ENCODE measurements at places on chromosomes 4 and X.

DNA sequence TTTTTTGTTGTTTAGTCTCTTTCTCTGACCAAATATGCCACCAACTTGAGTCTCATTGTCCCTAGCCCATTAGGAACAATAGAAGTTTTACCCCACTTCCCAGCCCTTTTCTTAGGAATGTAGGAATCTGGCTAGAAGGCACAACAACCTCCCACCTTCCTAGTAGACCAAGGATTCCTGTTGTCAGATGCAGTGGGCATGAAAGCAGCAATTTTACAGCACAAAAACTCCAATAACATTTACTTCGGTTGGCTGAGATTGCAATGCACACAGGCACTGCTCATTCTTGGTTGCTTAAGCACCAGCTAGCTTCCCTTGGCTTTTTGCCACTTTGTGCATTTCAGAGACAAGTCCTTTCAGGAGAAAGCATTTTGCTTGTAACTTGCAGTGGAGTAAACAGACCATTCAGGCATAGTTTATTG is 312.8 kb downstream of the TENM3 start:
- no peak for DNase-seq
- no peak overlapping the region for H3K27ac ChIP-seq
- no peak overlapping the region for H3K4me3 ChIP-seq
- no peaks in the 10 kb centered on the region for H3K36me3 ChIP-seq
- no peaks in the 10 kb centered on the region for H3K4me1 ChIP-seq

GRCh38 chr4:125776146-125776545 is 461.4 kb downstream of the FAT4 start:
- no peak for DNase-seq
- H3K4me1 ChIP-seq: no peaks in the 10 kb centered on the region
- H3K27ac ChIP-seq: no peak overlapping the region
- no peaks in the 10 kb centered on the region for H3K36me3 ChIP-seq
- H3K4me3 ChIP-seq: no peak overlapping the region

- H3K4me1 ChIP-seq: no peaks in the 10 kb centered on the region
- H3K27ac ChIP-seq: no peak overlapping the region
- DNase-seq: no peak
- no peaks in the 10 kb centered on the region for H3K36me3 ChIP-seq
- no peaks in the 10 kb centered on the region for H3K27me3 ChIP-seq
These were observed 27.5 kb upstream of the HERC5 start for GRCh38 chr4:88429401-88429800.

DNA sequence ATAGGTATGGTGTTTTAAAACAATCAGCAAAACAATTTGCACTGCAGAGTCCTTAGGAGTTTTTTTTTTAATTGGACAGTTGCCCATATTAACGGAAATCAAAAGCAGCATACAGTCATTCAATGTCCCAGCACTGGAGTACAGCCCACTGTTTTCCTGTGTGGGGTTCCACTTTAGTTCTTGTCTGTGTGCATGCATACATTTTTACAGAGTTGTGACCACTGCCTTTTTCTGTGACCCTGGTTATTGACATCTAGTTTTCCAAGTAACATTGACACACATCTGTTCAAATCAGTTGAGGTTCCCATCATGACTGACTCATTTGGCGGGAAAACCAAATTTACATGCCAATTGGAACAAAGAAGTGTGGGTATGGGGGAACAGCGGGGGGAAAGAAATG is 83.3 kb downstream of the HPRT1 start:
- H3K27ac ChIP-seq: no peak overlapping the region
- H3K36me3 ChIP-seq: no peaks in the 10 kb centered on the region
- H3K27me3 ChIP-seq: no peaks in the 10 kb centered on the region
- H3K4me1 ChIP-seq: no peaks in the 10 kb centered on the region

DNA sequence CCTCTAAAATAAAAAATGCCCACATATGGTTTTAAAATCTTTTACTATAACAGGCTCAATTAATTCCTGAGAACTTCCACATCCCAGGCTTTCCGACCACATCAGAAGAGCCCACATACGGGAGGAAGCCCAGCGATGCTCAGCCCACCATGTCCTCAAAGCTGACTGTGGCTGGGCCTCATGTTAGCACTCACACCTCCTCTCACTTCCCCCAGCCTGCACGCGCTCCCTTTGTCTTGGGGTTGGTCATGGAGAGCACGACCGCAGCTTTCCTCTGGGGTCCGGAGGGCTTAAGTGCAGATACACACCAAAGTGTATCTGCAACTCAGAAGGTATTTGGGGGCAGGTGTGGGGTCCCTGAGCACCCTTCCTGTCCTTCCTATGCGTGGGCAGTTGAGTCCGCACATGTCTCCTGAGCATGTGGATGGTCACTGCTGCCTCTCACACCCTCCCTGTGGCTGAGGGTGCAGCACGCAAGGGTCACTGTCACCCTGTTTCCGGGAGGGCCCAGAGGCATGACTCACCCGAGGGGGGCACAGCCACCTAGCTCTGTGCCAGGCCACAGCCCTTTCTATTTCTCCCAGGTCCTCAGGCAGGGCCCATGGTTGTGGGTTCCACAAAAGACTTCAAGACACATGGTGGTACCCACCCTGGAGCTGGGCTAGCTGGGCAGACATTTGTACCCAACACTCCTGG is 21.2 kb downstream of the WDR1 start:
- peak overlapping the region; percentile 82 for H3K27ac ChIP-seq
- peaks cover 61% of the 10 kb centered on the region for H3K4me1 ChIP-seq
- no peak for DNase-seq
- peaks cover 40% of the 10 kb centered on the region for H3K36me3 ChIP-seq

DNA sequence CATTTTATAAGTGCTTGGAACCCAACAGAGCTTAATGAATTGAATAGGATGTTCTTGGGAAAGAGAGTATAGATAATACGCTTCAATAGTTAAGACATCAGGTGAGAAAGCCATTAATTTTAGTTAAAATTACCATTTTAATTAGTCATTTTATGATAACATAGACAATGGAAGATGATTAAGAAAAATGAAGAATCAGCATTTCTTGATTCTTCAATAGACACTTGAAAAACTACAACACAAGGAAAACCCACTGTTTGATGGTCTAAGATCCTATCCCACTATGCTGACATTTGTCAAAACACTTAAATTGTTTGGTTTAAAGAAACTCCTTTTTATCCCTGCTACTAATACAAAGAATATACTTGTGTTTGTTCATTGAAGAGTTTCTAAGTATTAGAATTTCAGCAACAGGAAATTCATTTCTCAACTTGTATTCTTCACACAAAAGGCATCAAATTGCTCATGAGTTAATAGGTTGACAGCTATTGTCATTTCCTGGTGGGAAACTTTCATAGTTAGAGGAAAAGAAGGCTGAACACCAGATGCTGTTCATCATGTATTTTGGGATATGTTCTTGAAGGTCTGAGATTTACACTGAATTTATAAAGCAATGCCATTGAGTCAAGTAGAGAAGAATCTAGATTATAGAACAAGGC is 9.6 kb upstream of the CXCL2 start:
- H3K36me3 ChIP-seq: no peaks in the 10 kb centered on the region
- no peak overlapping the region for H3K4me3 ChIP-seq
- no peaks in the 10 kb centered on the region for H3K27me3 ChIP-seq

GRCh38 chrX:16754019-16754418 is 32.2 kb upstream of the TXLNG start:
- peaks cover 61% of the 10 kb centered on the region for H3K36me3 ChIP-seq
- H3K27ac ChIP-seq: no peak overlapping the region
- H3K4me1 ChIP-seq: no peaks in the 10 kb centered on the region
- DNase-seq: no peak

GRCh38 chrX:6732101-6732500 is 197.2 kb upstream of the VCX3A start:
- H3K27ac ChIP-seq: no peak overlapping the region
- H3K27me3 ChIP-seq: no peaks in the 10 kb centered on the region

DNA sequence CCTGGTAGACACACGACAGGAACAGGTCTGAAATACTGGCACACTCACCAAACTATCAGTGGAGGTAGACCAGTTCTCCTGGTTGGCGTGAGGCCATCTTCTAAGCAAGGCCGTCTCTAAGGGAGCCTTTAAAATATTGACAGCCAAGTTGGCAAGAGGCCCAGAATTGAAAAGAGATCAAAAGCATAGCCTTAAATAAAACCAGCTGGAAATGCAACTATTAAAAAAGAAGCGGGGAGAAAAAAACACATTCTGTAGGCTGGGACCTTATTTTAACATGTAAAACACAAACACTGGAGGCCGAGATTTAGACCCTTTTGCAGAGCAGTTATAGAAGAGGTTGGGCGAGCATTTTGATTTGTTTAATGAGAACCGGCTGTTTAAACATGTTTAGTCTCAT is 233.0 kb upstream of the CLNK start:
- no peaks in the 10 kb centered on the region for H3K36me3 ChIP-seq
- H3K4me3 ChIP-seq: no peak overlapping the region
- H3K27me3 ChIP-seq: no peaks in the 10 kb centered on the region
- no peak overlapping the region for H3K27ac ChIP-seq
- H3K4me1 ChIP-seq: no peaks in the 10 kb centered on the region

DNA sequence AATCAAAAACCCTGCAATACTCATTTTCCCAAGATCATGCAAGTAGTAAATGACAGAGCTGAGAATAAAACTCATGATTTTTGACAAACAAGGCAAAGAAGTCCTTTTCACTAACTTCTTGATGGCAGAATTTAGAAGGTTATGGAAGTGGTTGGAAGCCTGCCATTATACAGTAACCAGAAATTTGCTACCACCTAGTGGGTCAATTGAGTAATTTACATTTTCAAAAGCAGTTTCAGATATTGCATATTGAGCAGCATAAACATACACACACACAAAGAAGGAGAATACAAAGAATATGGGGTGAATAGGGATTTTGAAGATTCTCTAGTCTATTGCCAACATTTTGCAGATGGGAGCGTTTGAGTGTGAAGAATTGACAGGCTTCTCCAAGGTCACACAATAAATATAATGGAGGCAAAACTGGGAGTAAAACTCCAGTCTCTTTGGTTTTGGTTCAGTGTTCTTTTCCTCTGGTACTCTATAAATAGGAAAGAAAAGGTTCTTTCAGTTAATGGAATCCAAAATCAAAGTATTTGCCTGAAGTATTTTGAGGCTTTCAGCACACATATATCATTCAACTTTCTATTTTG is 70.2 kb downstream of the GC start:
- no peak for DNase-seq
- H3K27me3 ChIP-seq: no peaks in the 10 kb centered on the region
- H3K36me3 ChIP-seq: no peaks in the 10 kb centered on the region
- no peaks in the 10 kb centered on the region for H3K4me1 ChIP-seq
- H3K4me3 ChIP-seq: no peak overlapping the region

DNA sequence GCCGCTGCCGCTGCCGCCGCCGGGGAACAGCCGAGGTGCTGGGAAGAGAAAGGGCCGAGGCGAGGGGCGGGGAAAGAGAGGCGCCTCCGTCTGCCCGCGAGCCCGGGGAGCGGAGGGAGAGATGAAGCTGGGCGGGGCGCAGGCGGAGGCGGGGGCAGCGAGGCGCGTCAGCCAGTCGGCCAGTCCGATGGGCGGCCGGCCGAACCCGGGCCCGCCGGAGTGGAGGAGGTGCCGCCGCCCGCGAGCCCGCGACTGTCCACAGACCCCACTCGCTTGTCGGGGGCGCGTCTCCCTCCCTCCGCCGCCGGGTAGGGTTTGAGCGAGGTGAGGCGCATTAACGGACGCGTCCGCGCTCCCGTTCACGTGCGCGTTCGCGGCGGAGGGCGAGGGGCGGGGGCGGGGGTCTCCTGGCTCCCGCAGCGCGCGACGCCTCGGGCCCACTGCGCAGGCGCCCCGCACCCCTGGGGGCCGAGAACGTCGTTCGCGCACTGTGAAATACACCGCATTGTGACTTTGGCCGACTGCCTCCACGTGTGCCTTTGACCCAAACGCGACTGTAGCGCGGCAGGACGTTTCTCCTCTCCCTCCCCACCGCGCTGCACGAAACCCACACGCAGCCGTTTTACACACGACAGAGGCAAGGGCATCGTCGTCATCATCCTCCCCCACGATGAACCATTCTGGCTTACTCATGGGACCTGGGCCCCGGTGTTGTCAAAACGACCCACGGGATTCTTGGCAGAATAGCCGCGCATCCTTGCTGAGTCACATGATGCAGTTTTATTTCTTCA is at the start of gene NUDT11:
Gene NUDT11 (minus strand): TSS at position 92 of the 791 bp plus-strand sequence. CDS start 148 bp downstream, outside the sequence.
- H3K4me1 ChIP-seq: peaks cover 6% of the 10 kb centered on the region
- peak; percentile 34 for DNase-seq
- H3K27ac ChIP-seq: no peak within 1 kb of the TSS
- no peaks in the 10 kb centered on the region for H3K27me3 ChIP-seq
- H3K4me3 ChIP-seq: peak within 1 kb of the TSS; percentile 50

DNA sequence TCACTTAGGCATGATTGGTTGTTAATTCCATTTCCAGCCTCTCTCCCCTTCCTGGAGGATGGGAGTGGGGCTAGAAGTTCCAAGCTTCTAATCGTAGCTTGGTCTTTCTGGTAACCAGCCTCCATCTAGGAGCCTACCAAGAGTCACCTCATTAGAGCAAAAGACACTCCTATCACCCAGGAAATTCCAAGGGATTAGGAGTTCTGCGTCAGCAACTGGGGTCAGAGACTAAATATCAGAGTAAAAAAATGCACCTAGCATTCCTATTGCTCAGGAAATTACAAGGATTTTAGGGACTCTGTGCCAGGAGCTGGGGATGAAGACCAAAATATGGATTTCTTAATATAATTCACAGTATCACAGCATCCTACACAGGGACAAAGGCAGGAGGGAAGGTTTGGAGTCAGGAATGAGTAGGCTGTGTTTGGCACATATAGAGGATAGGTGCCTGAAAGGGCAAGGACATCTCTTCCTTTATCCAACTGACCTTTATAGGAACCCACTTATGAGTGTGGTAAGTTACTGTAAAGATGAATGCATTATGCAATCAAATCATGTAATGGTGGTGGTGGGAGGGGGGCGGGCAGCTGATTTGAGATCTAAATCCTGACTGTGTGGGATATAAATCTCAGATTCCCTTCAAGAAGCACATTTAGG is 30.5 kb upstream of the LIMCH1 start:
- H3K36me3 ChIP-seq: no peaks in the 10 kb centered on the region
- H3K27me3 ChIP-seq: no peaks in the 10 kb centered on the region
- H3K4me1 ChIP-seq: no peaks in the 10 kb centered on the region
- DNase-seq: no peak
- H3K4me3 ChIP-seq: no peak overlapping the region
- no peak overlapping the region for H3K27ac ChIP-seq

- DNase-seq: no peak
- no peak overlapping the region for H3K27ac ChIP-seq
- no peaks in the 10 kb centered on the region for H3K4me1 ChIP-seq
- H3K36me3 ChIP-seq: no peaks in the 10 kb centered on the region
- no peak overlapping the region for H3K4me3 ChIP-seq
These were observed 148.6 kb upstream of the TTC29 start for GRCh38 chr4:147094238-147094637.

GRCh38 chr4:47856713-47857112 is 18.8 kb upstream of the CORIN start:
- H3K4me1 ChIP-seq: no peaks in the 10 kb centered on the region
- no peaks in the 10 kb centered on the region for H3K27me3 ChIP-seq
- H3K36me3 ChIP-seq: peaks cover 6% of the 10 kb centered on the region
- H3K27ac ChIP-seq: no peak overlapping the region

DNA sequence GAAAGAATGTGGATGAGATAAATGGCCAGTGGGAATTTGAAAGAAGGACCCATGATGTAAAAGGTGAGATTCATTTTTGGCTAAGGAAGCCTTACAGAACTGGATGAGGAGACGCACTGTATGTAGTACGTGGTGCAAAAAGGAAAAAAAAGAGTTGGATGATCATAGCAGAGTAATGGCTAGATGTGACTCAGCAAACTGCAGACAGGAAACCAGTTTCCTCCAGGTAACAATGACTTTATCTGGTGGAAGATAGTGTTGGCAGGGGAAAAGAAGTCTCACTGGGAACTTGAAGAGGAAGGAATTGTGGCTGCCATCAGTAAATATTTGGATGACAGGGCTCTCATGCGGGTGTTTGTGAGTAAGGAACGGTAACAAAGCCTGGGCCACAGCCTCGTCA is 243.2 kb downstream of the CPE start:
- H3K27ac ChIP-seq: no peak overlapping the region
- no peaks in the 10 kb centered on the region for H3K36me3 ChIP-seq
- H3K27me3 ChIP-seq: no peaks in the 10 kb centered on the region
- H3K4me3 ChIP-seq: no peak overlapping the region
- peaks cover 3% of the 10 kb centered on the region for H3K4me1 ChIP-seq
- no peak for DNase-seq
